Melanocyte of skin (primary cell): ENCODE measurements at places on chromosomes 5 and 9. TPM values are rescaled to one million over a fixed set of nuclear protein-coding genes. Genes with fewer than 3 reads are reported as not detected.

Gene FGF1
- 0.33 and 0.46 TPM in 2 replicates for total RNA-seq

Gene RASGRF2
- under 0.01 and 0.36 TPM in 2 replicates for total RNA-seq

Gene ZNF366
- total RNA-seq, result 0.36 and 0.69 TPM in 2 replicates

Gene GCNT1
- 1.7 and 1.8 TPM in 2 replicates for total RNA-seq

Gene SHISAL2B
- total RNA-seq, result not detected in 2 replicates

Gene SPAG8
- total RNA-seq, result 0.67 and 1.7 TPM in 2 replicates

Gene PRDM9
- total RNA-seq, result not detected in 2 replicates

Gene SLC6A18
- not detected in 2 replicates for total RNA-seq

Gene CHSY3
- total RNA-seq, result 9.8 and 11.7 TPM in 2 replicates

Gene ZNF300
- total RNA-seq, result 3.5 and 5.0 TPM in 2 replicates

Gene FGD3
- total RNA-seq, result under 0.01 TPM in 1 of 2 replicates, not detected in the other

Gene AK8
- 0.36 and 1.4 TPM in 2 replicates for total RNA-seq

Gene CSF1R
- total RNA-seq, result 0.33 TPM in 1 of 2 replicates, not detected in the other

Gene C5orf52
- not detected in 2 replicates for total RNA-seq

Gene SLC36A2
- total RNA-seq, result not detected in 2 replicates

Gene RNF208
- not detected in 2 replicates for total RNA-seq

Gene KIF3A
- total RNA-seq, result 15.3 and 18.0 TPM in 2 replicates

Gene FRRS1L
- under 0.01 TPM in 1 of 2 replicates, not detected in the other for total RNA-seq

Gene EPB41L4A
- 8.0 and 8.3 TPM in 2 replicates for total RNA-seq

Gene SH3RF2
- total RNA-seq, result under 0.01 and 0.73 TPM in 2 replicates

Gene DMRTA1
- total RNA-seq, result 0.36 TPM in 1 of 2 replicates, not detected in the other

Gene NR4A3
- total RNA-seq, result 7.2 and 8.3 TPM in 2 replicates

Gene CSF2
- total RNA-seq, result not detected in 2 replicates

Gene EXOSC3
- total RNA-seq, result 37.3 and 57.7 TPM in 2 replicates

Gene ADAM19
- 1.00 and 1.9 TPM in 2 replicates for total RNA-seq

Gene SLC9A3
- 1.00 and 1.9 TPM in 2 replicates for total RNA-seq

Gene SOX30
- not detected in 2 replicates for total RNA-seq

Gene ADRA1B
- 2.7 and 4.5 TPM in 2 replicates for total RNA-seq

Gene IFNA13
- not detected in 2 replicates for total RNA-seq

Gene PITX1
- not detected in 2 replicates for total RNA-seq

Gene TTC23L
- 1.4 and 2.2 TPM in 2 replicates for total RNA-seq

Gene ZNF354C
- 5.0 and 5.2 TPM in 2 replicates for total RNA-seq

Gene TAS2R1
- total RNA-seq, result not detected in 2 replicates

Gene BARX1
- total RNA-seq, result not detected in 2 replicates

Gene SNCAIP
- total RNA-seq, result not detected in 2 replicates

Gene LHFPL2
- 78.3 and 79.3 TPM in 2 replicates for total RNA-seq

Gene SPINK1
- 1.00 TPM in 1 of 2 replicates, not detected in the other for total RNA-seq

Gene ACTBL2
- total RNA-seq, result 0.31 and 0.33 TPM in 2 replicates

Gene FBP1
- not detected in 2 replicates for total RNA-seq

Gene FREM1
- total RNA-seq, result under 0.01 TPM in 1 of 2 replicates, not detected in the other

Gene ARID3C
- under 0.01 and 0.15 TPM in 2 replicates for total RNA-seq

Gene ISL1
- not detected in 2 replicates for total RNA-seq

Gene GPR151
- not detected in 2 replicates for total RNA-seq

Gene SLC6A19
- not detected in 2 replicates for total RNA-seq

Gene CCDC152
- total RNA-seq, result under 0.01 and 0.15 TPM in 2 replicates

Gene IFNA21
- total RNA-seq, result not detected in 2 replicates

Gene SVEP1
- 0.36 TPM in 1 of 2 replicates, not detected in the other for total RNA-seq

Gene UBTD2
- total RNA-seq, result 27.3 and 34.8 TPM in 2 replicates

Gene LCP2
- total RNA-seq, result 0.36 and 1.0 TPM in 2 replicates

Gene NR5A1
- total RNA-seq, result not detected in 2 replicates

Gene NUTM2F
- not detected in 2 replicates for total RNA-seq

Gene NOL8
- total RNA-seq, result 31.3 and 47.0 TPM in 2 replicates

Gene ADAMTS12
- total RNA-seq, result 1.0 and 2.5 TPM in 2 replicates

Gene PCDHGB6
- total RNA-seq, result 1.4 and 2.9 TPM in 2 replicates

Gene GPX3
- 2.4 and 4.4 TPM in 2 replicates for total RNA-seq

Gene TMEM252
- total RNA-seq, result not detected in 2 replicates

Gene CAAP1
- total RNA-seq, result 9.3 and 24.0 TPM in 2 replicates
